ENCODE measurements at places on chromosomes 1 and 21.

DNA sequence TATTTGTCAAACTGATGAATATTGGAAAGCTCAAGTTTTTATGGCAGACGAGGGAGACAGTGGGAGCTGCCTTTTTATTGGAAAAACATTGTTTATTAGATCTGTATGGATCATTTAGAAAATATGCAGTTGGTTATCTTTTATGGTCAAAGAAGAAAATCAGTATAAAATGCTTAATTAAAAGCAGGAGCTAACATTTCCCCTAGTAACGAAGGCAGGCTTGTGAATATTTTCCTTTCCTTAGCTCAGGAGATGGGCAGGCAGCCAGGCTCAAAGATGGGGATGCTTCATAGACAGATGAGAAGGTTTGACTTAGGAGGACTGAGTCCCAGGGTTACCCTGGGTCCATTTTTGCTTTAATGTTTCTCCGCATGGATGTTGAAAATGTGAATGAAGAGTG is 26.0 kb downstream of the ROR1 start:
- DNase-seq = no peak

- no peak for DNase-seq
Observed at GRCh38 chr1:63662841-63663240, 69.6 kb downstream of the PGM1 start.

GRCh38 chr1:51263147-51263877 is 27.2 kb downstream of the RNF11 start:
- DNase-seq = no peak

GRCh38 chr1:188343914-188344313 is 1515.2 kb downstream of the PLA2G4A start:
- no peak for DNase-seq

GRCh38 chr1:113784104-113784779 is 25.0 kb upstream of the PHTF1 start:
- peak; percentile 42 for DNase-seq

DNA sequence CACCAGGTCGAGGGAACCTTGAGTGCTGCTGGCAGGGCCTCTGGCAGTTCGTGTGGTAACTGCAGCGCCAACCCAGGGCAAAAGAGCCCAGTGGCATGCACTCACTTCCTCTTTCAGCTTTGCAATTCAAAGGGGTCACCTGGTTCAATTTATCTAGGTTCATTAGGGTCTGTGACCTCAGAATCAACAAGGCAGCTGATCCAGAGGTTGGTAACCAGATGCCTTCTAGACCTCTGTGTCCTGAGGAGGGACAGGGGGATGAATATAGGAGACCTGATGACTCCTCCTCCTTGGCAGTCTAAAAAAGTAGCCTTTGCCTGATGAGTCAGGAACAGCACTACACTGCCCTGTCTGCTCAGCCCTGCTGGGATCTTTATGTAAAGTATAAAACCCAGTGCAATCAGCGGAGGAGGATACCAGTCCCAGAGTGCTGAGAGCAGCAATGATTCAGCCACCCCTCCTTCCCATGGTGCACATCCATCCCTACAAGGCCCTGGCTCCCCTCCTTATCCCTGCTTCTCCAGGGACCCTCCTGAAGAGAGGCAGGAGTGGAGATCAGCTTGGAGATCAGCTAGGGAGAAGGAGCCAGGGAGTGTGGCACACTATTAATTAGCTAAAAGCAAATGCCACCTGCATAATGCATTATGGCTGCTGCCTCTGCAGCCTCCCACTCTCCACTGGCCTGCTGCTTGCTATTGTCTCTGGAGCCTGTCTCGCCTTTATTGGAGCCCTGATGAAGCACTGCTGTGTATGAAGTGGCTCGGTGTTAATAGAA is 11.2 kb upstream of the FMOD start:
- peak; percentile 18 for DNase-seq

DNA sequence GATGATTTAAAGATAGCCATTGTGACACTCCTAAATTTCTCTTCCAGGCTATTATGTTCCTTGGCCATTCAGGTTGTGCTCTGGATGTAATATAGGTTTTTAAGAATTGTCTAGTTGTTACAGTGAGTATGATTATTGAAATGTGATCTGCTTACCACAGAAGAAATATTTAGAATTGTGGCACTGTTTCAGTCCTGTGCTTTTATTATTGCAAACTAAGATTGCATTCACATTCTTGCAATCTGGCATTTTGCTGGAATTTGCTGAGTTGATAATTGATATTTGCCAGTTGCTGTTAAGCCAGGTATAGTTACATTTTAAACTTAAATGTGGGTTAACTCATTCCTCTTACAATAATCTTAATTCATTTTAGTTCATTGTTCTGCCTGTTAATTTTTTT is 22.3 kb downstream of the EXO1 start:
- no peak for DNase-seq

Data from NB4 (cell line).